ENCODE measurements at places on chromosomes 2 and 18.

DNA sequence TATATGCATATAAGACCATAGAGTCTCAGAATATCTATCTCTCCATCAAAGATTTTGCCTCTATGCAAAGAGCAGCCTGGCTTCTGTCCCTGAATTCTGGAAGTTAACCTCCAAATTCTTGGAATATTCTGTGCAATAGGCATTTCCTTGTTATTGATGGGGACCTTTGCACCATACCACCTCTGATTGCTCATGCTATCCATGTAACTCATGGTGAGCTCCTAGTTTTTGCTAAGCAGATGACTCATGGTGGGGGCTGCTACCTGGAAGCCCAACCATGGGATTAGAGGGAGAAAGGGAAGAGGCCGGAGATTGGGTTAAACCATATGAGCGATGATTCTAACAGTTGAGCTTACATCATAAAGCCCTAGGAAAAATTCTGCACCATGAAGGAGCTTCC lies 310.2 kb upstream of the FIGN start:
- DNase-seq: no peak

DNA sequence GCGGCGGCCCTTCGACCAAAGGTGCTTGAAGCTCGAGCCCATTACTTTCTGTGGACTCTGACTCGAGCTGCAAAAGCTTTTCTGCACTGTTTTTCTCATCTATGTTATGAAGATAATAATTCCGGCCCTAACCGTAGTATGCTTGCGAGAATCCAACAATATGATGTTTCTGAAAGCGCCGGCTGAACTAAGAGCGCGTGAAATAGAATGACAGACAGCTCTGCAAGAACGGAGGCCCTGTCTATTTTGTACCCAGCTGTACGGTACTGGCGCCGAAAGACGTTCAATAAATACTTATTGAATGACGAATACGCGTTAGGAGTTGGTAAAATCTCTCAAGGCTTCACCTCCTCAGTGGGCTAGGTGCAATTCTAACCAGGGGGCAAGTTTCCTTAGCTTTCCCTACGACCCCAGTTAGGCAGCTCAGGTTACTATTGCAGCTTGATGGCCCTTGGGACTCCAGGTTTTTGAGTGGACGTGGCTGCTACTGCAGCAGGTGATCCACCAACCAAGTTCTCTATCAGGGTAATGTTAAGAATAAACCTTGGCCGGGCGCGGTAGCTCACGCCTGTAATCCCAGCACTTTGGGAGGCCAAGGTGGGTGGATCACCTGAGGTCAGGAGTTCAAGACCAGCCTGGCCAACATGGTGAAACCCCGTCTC lies 570 bp downstream of the SCRN3 start:
- no peak for DNase-seq

DNA sequence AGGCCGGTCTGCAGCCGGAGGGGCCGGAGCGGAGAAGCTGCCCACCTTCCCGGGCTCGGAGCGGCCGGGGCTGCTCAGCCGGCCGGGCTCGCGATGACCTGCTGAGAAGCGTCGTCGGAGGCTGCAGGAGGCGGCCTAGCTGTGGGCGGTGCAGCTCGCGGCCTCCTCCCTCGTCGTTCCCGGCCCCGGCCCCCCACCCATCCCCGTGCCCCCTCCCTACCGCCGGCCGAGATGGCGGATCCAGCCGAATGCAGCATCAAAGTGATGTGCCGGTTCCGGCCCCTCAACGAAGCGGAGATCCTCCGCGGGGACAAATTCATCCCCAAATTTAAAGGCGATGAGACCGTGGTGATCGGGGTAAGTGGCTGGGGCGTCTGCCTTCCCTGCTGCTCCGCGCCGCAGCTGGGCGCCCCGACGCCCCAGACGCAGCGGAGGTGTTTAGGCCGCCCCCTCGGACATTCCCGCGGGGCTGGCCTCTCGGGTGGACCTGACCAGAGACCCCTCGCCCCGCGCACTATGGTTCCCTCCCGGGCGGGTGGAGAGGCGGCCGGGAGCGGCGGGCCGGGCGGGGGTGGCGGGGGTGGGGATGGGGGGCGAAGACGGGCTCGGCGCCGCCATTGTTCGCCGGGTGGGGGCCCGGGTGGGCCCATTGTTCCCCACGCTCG lies 492 bp downstream of the KIF5C start:
- no peak for DNase-seq

- DNase-seq: no peak
Observed at GRCh38 chr2:33909945-33910695, 311.0 kb upstream of the FAM98A start.

DNA sequence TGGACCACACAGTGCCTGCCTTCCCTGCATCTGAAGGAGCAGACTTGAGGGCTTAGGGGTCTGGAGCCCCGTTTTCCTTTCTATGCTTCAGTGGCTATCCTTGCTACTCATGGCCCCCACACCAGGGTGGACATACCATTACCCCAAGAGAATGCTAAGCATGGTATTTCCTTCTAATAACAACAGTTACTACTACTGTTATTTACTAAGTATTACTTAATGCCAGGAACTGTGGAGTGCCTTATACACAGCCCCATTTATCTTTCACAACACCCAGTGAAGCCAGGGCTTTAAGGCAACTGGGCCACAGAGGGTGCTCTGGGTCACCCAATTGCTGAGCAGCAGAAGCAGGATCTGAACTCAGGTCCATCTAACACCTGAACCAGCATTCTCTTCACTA lies 5.8 kb upstream of the PAX8 start:
- DNase-seq: no peak

DNA sequence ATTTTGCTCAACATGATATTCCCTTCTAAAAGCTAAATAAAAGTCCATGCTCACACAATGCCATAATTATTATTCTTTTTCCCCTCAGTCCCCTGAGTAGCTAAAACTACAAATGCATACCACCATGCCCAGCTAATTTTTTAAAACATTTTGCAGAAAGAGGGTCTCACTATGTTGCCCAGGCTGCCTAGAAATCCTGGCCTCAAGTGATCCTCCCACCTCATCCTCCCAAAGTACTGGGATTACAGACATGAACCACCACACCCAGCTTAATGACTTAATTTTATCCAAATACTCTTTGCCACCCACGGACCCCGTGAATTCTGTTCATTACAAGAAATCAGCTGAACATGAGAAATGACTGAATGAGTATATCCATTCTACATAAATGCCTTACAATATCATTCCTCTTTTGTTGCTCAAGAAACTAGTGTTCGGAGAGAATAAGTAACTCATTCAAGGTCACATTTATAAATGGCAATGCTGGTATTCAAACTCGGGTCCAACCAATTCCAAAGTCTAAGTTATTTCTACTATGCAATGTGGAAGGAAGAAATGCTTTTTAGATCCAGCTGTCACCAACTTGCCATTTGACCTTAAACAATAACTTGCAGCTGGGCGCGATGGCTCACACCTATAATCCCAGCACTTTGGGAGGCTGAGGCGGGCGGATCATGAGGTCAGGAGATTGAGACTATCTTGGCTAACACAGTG lies 59.8 kb downstream of the NOL10 start:
- no peak for DNase-seq
